NCI-H446 (cell line): ENCODE measurements at places on chromosomes 12 and 14.

DNA sequence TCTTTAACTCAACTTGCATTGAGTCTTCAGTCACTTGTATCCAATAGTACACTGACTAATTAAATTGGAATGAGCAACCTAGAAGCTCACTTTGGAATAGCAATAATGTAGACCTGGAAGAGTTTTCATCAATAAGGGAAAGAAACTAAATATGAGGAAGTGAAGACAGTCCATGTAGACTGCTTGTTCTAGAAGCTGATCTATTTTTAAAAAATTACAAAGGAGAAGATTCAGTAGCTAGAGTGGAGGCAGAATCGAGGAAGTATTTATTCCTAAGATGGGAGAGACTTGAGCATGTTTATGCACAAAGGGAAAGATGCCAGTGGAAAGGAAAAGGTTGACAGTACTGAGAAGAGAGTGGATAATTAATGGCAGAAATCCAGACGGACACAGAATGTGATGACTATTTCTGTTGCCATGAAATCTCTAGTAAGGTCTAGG, 156.3 kb upstream of the PDE3A start:
- DNase-seq, result peak; percentile 71

GRCh38 chr14:105483300-105484068, 3.2 kb upstream of the CRIP1 start:
- no peak for DNase-seq

DNA sequence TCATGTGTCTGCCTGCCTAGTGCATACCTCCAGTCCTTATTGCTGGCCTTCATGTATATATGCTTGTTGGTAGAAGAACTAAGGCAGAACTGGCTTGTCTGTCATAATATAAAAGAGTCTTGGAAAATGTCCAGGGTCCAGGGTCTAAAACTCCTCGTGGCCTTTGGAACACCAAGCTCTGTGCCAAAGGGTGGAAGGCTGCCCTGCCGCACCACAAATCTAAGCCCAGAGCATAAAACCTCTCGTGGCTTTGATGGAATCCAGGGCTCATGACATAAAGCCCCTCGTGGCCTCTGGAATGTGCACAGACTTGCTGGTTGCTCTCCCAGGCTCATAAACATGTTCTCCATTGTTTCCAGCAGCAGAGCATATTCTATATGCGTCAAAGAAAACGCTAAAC, 107.9 kb downstream of the BBS10 start:
- no peak for DNase-seq

- no peak for DNase-seq
Measured at GRCh38 chr12:58416236-58416635, 474.9 kb downstream of the ATP23 start.

GRCh38 chr14:106442857-106443256, 916.5 kb downstream of the TMEM121 start:
- DNase-seq, result no peak

GRCh38 chr14:35384455-35385041, 20.0 kb downstream of the NFKBIA start:
- DNase-seq, result no peak

GRCh38 chr12:11765421-11765816, 115.9 kb downstream of the ETV6 start:
- no peak for DNase-seq

DNA sequence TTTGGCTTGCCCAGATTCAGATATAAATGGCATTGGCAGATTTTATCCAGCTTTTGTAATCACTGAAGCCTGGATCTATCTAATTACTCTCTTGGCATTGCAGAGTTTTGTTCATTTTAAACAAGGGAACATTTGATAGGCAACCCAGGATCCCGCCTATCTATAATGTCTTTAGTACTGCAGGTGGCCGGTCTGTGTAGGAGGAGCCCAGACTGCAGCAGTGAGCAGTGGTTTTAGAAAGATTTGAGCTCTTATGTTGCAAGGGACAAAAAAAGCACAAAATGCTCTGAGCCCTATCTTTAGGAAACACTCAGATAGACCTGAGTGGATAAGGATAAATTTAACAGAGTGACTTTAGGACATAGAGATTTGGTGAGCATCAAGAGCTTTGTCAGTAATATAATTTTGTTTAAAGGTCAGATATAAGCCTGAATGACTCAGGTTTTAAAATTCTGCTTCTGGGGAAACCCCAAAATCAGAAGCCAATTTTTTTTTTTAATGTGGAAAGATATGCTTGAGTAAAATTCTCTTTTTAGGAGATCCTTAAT, 165.5 kb downstream of the SLC5A8 start:
- DNase-seq, result no peak

GRCh38 chr12:96061864-96062453, 26.6 kb upstream of the LTA4H start:
- peak; percentile 49 for DNase-seq

DNA sequence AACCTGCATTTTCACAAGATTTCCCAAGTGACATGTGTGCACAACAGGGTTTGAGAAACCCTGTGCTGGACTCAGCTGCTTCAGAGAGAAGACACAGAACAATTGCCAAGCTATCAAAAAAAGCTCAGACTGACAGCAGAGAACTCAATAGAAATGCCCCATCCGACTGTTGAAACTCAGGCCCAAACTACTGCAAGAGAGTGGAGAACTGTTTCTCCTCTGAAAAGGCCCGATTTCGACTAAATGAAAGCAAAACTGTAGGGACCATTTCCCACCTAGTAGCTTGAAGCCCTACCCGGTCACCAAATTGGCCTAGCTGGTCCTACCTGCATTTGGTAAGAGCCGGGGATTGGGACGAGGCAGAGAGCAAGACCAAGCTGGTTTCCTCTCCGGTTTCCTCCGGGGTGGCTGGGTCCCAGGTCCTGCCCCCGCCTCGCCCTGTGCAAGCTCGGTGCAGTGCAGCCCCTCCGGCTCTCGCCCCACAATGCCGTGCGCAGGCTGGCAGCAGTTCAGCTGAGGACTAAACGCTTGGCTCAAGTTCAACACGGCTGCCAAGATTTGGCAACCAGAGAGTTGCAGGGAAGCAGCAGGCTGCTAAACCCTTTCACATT, 1180.6 kb downstream of the VRK1 start:
- DNase-seq, result peak; percentile 90

- peak; percentile 53 for DNase-seq
Measured at GRCh38 chr12:67482751-67483661, 165.5 kb upstream of the DYRK2 start.

- no peak for DNase-seq
Measured at GRCh38 chr12:3186546-3187215, 109.5 kb downstream of the TSPAN9 start.

- DNase-seq, result peak; percentile 79
Measured at GRCh38 chr14:53539489-53540126, 386.5 kb upstream of the DDHD1 start.

DNA sequence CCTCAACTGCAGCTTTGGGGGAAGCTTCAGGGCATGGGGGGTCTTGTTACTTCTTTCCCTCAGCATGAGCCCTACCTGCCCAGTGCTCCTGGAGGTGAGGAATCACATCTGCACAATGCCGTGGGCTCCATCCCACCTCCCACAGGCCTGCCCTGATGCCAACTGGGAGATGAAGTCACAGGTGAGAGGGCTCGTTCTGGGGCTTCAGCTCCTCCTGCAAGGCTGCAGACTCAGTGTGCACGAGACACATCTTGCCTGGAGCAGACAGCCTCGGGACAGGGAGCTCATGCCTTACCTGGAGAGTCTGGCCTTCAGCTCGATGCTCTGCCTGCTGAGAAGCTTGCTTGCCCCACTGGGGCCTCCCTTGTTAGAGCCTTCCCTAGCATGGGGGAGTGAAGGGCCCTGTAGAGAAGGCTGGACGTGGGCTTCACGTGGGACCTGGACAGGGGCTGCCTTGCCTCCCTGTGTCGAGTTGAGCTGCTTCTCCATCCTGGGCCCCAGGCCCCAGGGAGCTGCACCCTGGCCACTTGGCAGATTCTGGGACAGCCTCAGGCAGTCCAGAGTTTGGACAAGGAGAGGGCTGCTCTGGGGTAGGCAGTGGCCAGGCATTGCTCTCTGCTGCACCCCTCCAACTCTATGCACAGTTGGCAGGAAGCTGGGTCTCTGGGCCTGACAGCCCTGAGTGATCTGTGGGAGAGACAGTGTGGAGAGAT, 171.4 kb downstream of the KIF26A start:
- DNase-seq, result no peak

GRCh38 chr12:749751-750270, 2.6 kb upstream of the WNK1 start:
- no peak for DNase-seq

DNA sequence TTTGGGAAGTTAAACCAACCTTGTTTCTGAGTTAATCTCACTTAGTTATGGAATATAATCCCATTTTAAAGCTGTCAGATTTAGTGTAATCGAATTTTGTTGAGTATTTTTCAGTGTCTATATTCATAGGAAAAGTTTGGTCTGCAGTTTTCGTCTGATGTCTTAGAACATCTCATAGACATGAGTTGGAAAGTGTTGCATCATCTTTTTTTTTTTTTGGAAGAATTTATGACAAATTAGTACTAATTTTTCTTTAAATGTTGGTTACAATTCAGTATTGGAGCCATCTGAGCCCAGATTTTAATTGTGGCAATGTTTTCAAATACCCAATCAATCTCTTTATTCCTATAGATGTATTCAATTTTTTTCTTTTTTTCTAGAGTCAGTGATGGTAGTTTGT, 27.9 kb downstream of the C12orf50 start:
- no peak for DNase-seq

DNA sequence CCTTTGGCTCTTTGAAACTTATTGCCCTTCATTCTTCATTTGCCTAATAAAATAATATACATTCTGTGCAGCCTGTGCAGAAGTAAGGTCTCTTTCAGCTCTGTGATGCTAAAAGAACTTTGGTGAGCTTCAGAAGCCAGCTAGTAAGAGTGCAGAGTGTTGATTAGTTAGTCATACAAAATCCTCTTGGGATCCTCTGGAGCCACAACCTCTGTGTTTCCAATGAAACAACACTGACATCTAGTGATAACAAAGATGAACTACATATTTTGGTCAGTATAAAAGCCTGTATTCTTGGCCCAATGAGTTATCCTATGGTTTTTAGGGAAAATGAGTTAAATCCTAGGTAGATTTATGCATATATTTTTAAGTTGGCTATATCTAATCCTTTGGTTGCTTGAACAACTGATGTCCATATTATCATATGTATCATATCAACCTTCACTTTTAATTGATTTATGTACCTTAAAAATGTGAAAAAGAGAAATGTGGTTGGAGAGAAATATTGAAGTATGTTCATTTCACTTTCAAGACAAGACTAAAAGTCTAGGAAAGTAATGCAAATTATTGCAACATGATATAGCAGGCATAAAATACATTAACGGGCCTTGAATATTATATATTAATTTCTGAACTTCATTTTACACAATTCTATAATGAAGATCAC, 158.4 kb downstream of the KLHL28 start:
- DNase-seq, result peak; percentile 30

GRCh38 chr12:7934091-7934888, 1.7 kb downstream of the SLC2A3 start:
- no peak for DNase-seq

GRCh38 chr14:67269298-67270060, 28.2 kb downstream of the PALS1 start:
- no peak for DNase-seq

DNA sequence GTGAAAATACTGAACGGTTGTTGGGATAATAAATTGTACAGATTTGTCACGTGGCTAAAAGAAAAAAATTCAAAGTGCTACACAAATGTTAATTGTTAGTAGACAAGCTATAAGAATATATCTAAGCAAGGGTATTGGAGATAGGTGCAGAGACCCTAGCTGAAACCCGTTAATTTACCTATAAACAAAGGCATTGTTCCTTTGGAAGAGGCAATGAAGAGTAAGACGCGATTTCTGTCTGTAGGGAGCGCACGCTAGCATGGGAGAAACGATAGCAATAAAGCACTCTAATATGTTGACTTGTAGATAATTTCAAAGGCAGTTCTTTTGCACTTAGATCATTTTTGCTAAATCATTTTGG, 565 bp downstream of the CCDC77 start:
- no peak for DNase-seq

GRCh38 chr14:38737686-38738407, 365.2 kb downstream of the SEC23A start:
- no peak for DNase-seq

DNA sequence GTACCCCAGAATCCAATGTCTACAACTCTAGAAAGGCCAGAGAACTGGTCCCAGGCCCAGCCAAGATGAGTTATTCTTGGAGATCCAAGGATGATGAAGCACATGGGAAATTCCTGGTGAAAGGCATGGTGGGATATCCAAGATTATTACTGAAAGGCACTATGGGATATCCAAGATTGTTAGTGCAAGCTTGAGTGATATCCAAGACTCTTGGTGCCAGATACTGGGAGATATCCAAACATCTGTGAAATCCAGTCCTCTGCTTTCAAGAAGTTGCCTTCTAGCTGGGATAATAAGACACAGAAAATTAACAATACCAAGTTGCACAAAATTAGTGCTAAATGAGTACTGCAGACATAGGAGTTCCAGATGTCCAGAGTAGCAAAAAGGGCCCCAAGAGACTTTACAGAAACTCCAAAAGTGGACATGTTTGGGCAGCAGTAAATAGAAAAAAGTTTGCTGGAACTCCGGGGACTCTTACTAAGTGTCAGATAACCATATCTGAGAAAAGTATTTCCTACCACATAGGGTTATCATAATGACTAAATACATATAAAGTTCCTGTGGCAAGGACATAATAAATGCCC, 34.6 kb downstream of the PHLDA1 start:
- no peak for DNase-seq

DNA sequence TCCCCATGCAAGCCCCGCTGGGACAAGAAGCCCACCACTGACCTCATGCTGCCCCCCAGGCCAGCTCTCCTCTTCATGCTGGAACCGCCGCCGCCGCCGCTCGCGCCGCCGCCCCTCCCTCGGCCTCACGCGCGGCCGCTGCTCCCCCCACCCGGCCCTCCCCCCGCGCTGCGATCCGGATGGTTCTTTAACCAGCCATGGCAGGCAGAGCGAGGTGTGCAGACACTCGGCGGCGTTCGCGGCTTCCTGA, at the start of gene DCAF5:
DCAF5 (minus strand) TSS at position 218 of the 250 bp plus-strand sequence; CDS start at position 77, 141 bp downstream.
- DNase-seq, result peak; percentile 42

GRCh38 chr12:64480148-64480547, 28.2 kb downstream of the TBK1 start:
- DNase-seq, result no peak

DNA sequence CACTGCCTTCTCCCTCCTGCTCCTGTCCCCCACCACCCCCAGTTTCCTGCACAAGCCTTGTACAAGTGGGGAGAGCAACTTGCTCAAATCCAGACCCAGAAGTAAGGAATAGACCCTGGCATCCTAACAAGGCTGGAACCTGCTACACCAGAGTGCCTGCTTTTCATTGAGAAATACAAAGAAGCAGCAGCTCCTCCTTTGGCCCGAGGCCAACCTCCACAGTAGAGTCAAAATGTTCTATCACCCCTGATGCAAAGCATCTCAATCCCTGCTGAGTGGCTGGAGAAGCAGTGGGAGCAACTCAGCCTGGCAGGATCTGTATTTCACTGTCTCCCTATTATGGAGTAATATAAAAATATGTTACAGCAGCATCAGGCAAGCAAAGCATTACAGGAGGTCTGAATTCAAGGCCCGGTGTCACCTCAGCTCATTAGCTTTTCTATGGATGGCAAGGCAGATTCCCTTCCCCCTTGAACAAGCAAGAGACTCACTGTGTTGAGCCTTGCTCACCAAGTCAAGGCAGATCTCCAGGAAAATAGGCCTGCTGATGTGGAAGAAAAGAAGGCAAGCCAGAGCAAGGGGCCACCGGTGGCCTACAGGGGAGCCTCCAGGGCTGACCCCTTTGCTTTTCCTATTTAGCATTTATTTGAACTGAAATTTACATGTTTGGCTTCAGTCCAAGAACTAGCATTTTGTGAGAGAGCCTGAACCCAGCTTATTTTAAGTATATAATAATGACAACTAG, 186.3 kb upstream of the EGLN3 start:
- DNase-seq, result peak; percentile 10

- no peak for DNase-seq
Measured at GRCh38 chr14:103770902-103771301, 55.3 kb downstream of the ZFYVE21 start.
